ENCODE measurements at places on chromosomes 7 and 10.

- no peak for DNase-seq
Measured at GRCh38 chr7:1377111-1377909, 82.0 kb downstream of the MICALL2 start.

GRCh38 chr10:1150638-1150955, 94.4 kb downstream of the WDR37 start:
- DNase-seq = no peak

DNA sequence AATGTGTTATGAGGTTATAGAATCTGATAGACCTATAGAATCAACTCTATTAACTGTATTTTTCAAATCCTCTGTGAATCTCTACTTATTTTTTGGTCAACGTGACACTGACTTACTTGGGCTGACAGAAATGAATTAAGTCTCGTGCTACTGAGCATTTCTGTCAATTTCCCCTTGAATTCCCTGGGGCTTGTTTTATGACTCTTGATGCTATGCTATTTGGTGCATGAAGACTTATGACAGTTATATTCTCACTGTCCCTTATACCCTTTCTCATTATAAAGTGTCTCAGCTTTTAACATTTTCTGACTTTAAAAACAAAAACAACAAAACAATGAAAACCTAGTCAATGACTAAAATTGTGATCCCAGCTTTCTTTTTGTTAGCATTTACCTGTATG, 68.5 kb upstream of the OPALIN start:
- no peak for DNase-seq

DNA sequence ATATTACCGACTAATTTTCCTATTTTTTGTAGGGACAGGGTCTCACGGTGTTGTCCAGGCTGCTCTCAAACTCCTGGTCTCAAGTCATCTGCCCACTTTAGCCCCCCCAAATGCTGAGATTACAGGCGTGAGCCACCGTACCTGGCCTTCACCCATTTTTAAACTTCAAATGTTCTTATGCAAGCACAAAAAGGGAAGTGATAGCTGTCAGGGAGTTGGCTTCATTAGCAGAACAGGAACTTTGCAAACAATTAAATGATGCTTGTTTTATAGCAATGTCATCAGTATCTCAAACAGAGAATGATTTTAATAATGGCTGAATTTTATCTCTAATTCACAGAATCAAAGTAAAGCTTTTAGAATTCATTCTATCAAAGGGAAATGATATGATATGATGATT, 49.8 kb upstream of the FAM171A1 start:
- DNase-seq = no peak

DNA sequence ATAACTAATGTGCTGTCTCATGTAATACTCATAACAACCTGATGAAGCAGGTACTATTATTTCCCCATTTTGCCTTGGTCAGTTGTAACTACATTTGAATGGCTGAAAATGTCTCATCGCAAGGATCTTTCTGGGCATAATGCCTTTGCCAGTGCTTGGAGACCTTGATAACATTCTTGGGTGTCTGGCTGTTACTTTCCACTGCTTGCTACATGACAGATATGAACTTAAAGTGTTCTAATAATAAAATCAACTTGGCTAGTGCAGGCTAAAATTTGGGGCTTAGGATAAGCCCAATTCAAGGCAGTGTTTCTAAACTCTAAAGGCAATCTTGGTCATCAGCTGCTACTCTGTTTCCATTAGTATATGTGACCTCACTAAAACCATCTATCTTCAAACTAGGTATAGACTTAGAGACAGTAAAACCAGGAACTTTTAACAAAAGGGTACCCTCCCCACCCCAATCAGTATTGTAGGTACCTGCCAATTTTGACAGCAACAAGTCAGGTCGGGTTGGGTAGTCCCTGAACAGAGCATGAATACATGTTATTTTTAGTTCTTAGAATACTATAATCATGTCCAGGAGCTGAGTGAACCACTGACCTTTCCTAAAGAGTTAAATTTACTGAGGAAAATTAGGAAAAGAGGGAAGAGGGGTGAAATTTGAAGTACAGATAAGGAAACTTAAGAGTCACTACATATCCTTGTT, 68.2 kb upstream of the AHR start:
- no peak for DNase-seq

- no peak for DNase-seq
Measured at GRCh38 chr7:43697690-43698089, 31.6 kb downstream of the COA1 start.

Measured in retina (tissue), 1 donor.